ENCODE measurements at places on chromosomes 11 and 22.

GRCh38 chr11:118691926-118692830 lies 12.7 kb upstream of the TREH start:
- DNase-seq, result peak; percentile 59

DNA sequence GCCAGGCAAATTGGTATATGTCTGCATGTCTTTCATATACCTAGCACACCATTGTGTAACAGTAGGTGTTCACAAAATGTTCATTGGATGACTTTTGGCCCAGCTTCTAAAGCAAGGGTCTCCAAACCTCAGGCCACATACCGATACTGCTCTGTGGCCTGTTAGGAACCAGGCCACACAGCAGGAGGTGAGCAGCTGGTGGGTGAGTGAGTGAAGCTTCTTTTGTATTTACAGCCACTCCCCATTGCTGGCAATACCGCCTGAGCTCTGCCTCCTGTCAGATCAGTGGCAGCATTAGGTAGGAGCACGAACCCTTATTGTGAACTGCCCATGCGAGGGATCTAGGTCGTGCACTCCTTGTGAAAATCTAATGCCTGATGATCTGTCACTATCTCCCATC lies 836.6 kb downstream of the NTM start:
- DNase-seq, result no peak

DNA sequence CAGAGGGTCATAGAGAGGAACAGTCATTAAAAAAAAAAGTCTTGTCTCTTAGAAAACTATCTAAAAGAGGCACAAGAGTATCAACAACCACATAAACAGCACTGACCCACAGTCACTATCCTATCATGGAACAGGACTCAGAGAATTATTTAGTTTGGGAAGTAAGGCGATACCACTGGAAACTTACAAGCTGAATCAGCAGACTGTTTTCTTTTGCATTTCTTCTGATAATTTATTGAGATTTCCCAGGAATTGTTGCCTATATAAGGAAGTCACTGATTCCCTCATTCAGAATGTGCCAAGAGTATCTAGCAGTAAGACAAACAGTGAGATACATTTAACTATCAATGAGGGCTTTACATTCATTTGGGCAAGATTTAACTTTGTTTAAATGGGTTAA lies 304.1 kb downstream of the GUCY1A2 start:
- DNase-seq, result no peak

- DNase-seq, result no peak
Measured at GRCh38 chr11:81647374-81647773, 1086.3 kb downstream of the FAM181B start.

GRCh38 chr11:43410394-43410793 lies 51.7 kb downstream of the TTC17 start:
- no peak for DNase-seq

DNA sequence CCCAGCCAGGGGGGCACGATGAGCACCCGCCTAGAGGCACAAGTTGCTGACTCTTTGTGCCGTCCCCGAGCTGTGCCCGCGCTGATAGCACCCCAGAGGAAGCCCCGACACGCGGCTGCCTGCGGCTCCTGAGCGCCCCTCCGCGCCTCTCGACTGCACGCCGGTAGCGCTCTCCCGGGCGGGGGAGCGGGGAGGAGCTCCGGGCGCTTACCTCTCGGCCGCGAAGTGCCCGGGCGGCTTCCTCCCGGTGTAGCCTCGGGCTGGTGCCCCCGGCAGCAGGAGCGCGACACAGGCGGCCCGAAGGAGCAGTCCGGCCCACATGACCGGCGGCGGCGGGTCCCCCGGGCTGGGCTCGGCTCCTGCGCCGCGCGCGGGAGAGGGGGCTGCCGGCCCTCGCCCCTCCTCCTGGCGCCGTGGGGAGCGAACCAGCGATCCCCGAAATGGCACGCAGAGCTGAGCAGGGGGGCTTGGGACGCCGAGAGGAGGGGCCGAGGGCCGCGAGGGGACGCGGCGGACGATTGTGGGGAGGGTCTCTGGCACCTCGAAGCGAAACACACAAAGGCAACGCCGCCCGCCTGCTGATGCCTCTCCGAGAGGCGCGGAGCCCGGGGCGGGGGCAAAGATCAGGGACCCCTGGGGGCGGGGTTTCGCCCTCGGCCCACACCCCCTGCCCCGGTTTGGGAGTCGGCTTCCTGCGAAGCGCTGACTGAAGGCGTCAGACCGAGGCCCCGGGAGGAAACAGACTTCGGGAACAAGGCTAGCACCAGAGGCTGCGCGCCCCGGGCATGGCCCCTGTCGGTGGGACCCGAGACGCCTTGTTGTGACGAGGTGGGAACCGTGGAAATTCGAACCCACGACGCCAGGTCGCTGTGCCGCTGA lies at the start of gene VWCE:
TSS of gene VWCE (minus strand) at position 600 of the 879 bp plus-strand sequence. CDS start at position 321, 279 bp downstream.
- DNase-seq, result peak; percentile 91

All from endodermal cell (in vitro differentiated cells).